ENCODE measurements at places on chromosomes 11 and 22.

DNA sequence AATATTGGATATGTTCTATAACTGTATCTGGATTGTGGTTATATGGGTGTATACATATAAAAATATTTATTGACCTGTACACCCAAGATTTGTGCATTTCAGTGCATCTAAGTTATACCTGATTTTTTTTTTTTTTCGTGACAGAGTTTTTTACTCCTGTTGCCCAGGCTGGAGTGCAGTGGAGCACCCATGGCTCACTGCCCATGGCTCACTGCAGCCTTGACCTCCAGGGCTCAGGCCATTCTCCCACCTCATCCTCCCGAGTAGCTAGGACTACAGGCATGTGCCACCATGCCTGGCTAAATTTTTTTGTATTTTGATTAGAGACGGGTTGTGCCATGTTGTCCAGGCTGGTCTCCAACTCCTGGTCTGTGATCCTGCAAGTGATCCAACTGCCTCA lies 24.3 kb downstream of the ATG13 start:
- no peak for DNase-seq

GRCh38 chr11:75725547-75726320 lies 8.1 kb downstream of the MOGAT2 start:
- no peak for DNase-seq

GRCh38 chr11:67996051-67996450 lies 7.8 kb downstream of the UNC93B1 start:
- DNase-seq = no peak

- DNase-seq = no peak
These were observed 115.9 kb downstream of the ATM start for GRCh38 chr11:108338750-108339149.

GRCh38 chr22:46767249-46767985 lies 5.0 kb downstream of the TBC1D22A start:
- no peak for DNase-seq

GRCh38 chr11:9678576-9678975 lies 14.7 kb downstream of the SWAP70 start:
- no peak for DNase-seq

- no peak for DNase-seq
These were observed 21.8 kb downstream of the ARFGAP2 start for GRCh38 chr11:47154616-47155570.

DNA sequence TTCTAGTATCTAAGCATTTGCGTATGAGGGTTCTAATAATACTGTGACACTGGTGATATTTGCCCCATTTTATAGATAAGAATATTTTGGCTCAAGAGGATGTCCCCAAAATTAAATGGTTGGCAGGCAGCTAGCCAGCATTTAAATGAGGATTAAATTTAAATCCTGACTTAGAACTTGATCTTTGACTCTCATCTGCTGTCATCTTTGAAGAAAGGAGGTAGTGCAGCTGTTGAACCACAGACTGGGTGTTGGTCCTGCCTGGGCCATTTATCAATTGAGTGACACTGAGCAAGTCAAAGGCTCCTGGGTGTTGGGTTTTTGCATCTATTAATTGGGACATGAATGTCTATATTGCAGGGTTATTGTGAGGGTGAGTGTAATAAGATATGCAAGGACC lies 112.3 kb downstream of the INSC start:
- DNase-seq = no peak

DNA sequence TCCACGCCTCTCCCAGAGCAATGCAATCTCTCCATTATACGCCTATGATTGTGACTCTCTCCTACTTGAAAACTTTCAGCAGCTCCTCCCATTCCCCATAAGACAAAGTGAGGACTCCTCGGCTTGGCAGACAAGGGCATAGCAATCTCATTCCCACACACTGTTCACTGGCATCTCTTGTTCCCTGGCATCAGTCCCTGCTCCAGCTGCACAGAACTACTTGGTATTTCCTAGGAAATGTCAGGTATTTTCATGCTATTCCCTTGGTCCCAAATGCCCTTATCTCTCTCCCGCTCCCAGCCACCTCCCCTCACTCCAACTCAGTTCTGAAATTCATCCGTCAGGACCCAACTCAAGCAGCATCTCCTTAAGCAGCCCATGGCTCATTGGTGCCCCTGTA lies 28.4 kb downstream of the TMPRSS5 start:
- no peak for DNase-seq

- DNase-seq = no peak
These were observed 75.4 kb upstream of the SYT13 start for GRCh38 chr11:45361551-45361950.

- no peak for DNase-seq
These were observed 6.5 kb downstream of the RTN3 start for GRCh38 chr11:63687845-63688244.

- no peak for DNase-seq
These were observed 85.0 kb upstream of the CRYBB3 start for GRCh38 chr22:25114369-25115362.

DNA sequence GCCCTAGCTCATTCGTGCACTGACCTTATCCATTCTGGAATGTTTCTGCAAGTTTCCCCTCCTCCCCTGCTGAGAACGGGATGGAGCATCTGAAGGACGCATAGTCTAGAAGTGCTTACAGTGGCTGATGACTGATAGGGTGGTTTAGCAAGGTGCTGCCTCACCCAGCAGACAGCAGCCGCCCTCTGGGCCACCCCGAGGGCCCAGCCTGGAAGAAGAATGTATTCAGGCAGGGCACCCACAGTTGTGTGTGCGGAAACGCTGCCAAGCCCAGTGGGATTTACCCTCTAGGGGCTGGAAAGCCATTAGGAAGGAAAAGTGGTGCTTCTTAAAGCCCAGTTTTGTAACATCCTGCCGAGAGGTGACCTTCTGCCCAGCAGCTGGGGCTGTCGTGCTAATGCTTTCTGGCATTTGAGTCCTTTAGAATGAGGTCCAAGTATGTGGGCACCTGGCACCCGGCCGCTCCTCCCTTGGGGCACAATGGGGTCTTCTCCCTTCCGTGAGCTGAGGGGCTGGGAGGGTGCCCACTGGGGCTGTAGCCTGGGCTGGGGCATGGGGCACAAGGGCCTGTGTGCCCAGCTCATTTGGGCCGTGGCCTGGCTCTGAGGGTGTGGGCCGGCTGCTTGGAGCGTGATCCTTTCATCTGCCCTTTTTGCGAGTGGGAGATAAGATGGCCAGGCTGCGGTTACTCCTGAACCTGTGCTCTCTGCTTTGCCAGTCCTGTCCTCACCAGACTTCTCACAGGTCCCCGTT lies 14.4 kb downstream of the FBLN1 start:
- no peak for DNase-seq

GRCh38 chr11:61626580-61627380 lies 45.9 kb upstream of the SYT7 start:
- DNase-seq = no peak

- no peak for DNase-seq
These were observed 68.3 kb downstream of the ST3GAL4 start for GRCh38 chr11:126423743-126424142.

DNA sequence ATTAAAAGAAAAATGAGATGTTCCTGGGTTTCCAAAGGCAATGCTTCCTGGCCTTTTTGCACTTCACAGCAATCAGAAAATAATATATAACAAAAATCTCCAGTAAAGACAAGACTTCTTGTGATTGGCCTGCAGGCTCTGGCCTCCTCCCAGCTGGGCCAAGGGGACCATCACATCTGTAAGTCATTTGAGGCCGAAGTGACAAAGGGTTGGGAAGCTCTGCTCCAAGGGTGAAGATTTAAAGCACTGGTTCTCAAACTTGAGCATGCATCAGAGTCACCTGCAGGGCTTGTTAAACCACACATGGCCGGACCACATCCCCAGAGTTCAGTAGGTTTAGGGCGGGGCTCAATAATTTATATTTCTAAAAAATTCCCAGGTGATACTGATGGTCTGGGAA lies 32.1 kb downstream of the ARFGAP2 start:
- no peak for DNase-seq

GRCh38 chr11:77195071-77195755 lies 67.2 kb downstream of the MYO7A start:
- no peak for DNase-seq

DNA sequence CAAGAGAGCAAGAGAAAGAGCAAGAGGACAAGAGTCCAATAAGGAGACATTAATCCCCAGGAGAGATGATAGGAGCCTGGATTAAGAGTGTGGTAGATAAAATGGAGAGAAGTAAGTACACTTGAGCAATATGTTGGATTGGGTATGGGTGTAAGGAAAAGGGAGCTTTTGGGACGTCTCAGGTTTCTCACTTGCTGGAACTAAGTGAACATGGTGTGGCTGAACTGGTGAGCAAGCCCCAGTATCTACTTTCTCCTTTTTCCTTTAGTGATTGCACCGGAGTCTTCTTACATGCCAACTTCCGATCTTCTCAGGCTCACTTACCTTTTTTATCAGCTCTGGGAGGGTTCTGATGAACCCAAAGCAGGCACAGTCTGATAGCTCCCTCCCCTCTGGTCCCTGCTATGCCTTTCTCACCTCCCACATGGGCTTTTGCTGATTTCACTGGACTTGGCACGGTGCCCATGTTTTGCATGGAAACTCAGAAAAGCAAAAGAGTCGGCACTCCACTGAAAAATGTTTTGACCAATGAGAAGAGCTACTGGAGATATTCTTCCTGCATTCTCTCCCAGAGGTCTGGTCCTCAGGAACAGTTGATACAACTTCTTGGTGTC lies 14.5 kb upstream of the APLNR start:
- DNase-seq = no peak

DNA sequence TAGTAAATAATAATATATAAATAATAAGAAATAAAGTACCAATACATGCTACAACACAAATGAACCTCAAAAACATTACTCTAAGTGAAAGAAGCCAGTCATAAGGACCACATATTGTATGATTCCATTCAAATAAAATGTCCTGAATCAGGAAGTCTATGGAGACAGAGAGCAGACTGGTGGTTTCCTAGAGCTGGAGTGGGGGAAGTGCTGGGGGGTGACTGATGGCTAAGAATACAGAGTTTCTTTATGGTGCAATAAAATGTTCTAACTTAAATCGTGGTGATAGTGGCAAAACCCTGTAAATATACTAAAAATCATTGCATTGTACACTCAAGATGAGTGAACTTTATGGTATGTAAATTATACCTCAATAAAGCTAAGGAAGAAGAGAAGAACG lies 376.5 kb downstream of the BUD13 start:
- DNase-seq = no peak

DNA sequence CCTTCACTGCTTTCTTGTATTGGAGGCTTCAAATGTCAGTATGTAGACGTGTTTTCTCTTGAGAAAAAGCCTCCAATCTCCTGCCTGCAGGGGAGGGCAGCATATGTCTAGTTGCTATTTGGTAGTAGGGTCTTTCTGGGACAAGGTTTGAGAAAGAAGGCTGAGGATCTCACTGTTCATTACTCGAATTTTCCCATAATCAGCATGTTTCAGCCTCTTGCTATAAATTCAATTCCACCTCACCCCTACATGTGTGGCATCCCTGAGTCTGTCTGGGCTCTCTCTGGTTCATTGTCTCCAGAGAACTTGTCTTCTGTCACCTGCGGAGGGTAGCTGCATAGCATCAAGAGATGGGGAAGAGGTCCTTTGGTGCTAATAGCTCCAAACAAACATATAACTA lies 19.5 kb upstream of the CCDC83 start:
- DNase-seq = no peak

DNA sequence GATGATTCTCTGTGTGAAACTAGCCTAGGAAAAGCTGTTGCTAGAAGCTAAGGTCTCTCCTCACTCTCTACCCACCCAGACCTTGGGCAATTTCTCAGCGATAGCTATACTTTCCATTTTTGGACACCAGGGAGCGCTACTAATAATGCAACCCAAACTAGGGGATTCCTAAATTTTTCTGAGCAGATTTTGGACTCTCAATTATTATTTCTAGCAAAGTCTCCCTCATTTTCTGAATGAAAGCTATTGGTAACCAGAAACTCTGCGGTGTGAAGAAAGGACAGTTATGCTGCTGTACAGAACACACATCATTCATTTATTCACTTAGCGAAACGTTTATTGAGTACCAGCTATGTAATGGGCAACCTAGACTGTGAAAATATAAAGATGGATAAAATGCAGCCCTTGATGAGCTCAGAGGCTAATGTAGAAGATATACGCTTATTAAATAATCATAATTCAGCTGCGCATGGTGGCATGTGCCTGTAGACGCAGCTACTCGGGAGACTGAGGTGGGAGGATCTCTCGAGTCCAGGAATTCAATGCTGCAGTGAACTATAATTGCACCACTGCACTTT lies 6.1 kb upstream of the STIM1 start:
- DNase-seq = peak; percentile 60

GRCh38 chr11:17263769-17264168 lies 12.8 kb upstream of the NUCB2 start:
- no peak for DNase-seq

DNA sequence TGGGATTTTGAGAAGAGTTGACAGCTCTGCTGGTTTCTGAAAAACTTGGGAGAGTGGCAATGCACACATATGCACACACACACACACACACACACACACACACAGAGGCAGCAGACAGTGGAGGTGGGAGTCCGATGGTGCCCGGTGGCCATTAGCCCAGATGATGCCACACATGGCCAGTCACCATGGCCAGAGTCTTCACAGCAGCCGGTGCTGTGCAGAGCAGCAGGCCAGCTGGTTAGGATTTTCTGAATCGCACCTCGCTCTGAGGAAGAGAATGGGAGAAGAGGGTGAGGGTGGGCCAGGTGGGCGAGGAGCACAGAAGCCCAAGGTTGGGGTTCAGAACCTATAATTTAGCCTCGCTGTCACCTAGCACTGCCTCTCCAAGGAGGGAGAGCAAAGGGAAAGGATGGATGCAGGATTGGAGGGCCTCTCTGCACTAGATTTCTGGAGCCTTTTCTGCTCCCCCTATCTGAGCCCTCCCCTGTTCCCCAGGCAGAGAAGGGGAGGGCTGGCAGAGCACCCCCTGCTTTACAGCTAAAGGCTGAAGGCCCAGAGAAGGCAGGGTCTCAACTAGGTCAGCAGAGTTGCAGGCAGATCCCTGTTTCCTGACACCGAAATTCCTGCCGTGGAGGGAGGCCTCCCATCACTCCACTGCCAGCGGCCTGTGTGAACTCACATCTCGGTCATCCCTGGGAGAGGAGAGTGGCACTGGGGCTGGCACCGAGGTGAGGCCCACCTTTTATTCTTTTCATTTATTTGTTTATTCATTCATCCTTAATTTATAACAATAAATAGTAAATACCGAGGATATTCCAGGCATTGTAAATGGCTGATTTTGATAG lies 25.8 kb upstream of the FXYD6 start:
- no peak for DNase-seq

DNA sequence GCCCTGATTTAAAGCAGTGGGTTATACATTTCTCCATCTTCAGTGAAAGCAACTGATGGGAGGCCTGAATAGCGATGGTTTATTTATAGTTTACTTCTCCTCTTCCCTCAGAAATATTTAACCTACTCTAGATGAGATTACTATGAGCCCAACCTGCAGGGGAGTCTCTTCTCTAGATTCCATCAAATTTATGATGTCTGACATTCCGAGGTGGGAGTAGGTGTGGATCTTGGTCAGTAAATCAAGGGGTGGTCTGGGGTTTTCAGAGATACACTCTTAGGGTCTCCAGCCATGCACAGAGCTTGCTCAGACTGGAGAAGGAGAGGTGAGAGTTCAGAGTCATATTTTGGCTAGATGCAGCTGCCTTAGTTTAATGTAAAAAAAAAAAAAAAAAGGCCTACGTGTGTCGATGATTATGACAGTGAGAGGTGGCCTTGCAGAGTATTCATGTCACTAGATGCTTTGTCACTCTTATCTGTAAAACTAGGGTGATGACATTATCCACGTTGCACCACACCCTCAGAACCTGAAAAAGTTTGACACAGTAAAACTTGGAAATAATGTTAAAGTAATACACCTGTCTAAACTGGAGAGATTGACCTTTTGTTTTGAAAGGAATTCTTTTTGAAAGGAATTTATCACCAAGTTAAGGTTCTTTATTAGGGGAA lies 81.2 kb downstream of the EXT2 start:
- DNase-seq = no peak

GRCh38 chr22:18023509-18024275 lies 669 bp downstream of the MICAL3 start:
- DNase-seq = no peak
